ENCODE measurements at places on chromosomes 3 and 15.

GRCh38 chr3:182636646-182637045 lies 156.7 kb upstream of the ATP11B start:
- no peak for DNase-seq

DNA sequence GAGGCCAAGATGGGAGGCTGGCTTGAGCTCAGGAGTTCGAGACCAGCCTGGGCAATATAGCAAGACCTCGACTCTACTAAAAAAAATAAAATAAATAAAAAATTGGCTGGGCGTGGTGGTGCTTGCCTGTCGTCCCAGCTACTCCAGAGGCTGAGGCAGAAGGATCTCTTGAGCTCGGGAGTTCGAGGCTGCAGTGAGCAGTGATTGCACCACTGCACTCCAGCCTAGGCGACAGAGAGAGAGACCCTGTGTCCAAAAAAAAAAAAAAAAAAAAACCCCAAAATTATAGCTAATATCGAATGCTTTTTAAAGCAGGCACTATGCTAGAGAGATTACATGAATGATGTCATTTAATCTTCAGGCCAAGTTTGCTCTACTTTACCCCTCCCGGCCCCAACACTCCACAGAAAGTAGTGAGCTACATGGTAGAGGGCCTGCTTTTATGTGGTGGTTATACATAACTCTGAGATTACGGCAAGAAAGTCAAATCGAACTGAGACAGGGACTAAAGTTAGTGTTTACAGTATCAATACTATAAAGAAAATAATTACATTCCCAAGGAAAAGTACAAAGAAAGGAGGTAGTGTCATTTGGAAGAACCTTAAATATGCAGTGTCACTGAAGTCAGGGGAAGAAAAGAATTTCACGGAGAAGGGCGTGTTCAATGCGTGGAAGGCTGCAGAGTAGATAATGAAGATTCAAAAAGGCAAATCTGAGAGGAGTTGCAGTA lies 1.1 kb downstream of the ADPGK start:
- DNase-seq = no peak

DNA sequence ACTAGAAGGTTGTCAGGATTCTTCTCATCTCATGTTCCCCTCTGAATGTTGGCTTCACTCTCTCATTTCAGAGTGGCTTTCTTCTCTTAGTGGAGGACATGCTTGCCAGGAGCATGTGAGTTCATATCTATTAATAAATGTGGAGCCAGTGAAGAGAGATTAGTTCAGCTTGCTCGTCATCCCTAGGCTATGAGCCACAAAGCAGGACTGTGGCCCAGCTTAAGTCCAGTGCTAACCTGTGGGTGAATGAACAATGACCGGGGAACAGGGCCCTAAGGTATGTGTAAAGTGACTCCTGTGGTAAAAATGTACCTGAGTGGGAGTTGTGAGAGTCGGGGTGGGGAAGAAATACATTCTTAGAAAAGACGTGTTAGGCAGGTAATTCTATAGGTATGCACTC lies 96.9 kb upstream of the TBL1XR1 start:
- DNase-seq = no peak

DNA sequence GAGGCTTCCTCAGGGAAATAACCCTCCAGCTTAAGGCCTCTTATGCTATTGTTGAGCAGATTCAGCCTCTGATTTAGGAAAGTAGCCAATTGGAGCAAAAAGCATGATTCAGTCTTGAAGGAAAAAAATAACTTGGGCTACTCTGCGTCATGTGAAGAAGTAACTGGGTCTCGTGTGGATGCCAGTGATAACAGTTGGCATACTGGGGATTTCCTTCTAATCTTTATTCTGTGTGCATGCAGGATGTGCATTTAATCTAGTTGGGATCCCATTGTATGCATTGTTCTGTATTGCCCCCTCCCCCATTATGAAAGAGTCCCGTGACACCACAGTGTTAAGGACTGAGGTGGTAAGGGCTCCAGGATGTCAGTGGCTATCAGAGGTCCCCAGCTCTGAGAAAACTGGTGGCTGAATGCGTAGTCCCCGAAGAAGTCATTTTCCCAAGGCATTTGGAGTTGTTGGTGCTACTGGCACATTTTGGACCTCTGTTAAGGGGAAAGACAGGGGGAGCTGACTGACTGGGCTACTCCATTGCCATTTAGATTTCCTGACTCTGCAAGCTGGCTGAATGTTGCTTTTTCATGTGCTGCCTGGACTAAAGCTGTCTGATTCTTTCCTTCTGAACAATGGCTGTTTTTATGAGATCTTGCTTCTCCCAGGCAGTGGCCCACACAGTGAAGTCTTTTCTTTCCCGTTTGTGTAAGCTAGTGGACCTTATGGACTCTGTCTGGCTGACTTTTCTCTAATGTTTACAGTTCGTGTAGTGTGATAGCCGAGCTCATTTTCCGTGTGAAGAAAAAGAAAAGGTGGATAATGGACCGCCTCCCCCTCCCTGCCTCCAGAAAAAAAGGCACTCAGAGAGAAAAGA lies 38.4 kb upstream of the TRAK1 start:
- DNase-seq = no peak

DNA sequence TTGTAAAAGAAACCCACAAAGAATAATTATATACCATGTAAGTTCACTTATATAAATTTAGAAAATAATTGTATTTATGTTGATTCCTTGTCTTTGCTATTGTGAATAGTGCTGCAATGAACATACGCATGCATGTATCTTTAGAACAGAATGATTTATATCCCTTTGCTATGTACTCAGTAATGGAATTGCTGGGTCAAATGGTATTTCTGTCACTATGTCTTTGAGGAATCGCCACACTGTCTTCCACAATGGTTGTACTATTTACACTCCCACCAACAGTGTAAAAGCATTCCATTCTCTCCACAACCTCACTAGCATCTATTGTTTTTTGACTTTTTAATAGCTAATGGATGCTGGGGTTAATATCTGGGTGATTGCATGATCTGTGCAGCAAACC lies 149.4 kb upstream of the CNTN3 start:
- DNase-seq = no peak

DNA sequence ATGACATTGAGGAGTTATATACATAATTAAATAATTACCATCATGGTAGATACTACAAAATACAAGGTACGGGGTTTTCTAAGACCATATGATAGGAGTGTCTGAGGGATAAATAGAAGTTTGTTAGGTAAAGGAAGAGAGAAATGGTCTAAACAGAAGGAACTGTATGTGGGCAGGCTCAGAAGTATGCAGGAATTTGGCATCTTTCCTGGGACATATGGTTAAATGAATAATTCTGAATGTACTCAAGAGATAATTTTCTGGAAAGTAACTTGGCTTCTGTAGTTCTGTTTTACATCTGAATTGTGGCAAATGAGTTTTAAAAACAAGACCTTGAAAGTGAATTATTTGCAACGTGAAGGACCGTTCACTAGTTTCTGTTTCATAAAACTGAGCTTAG lies 17.5 kb downstream of the LMCD1 start:
- no peak for DNase-seq

DNA sequence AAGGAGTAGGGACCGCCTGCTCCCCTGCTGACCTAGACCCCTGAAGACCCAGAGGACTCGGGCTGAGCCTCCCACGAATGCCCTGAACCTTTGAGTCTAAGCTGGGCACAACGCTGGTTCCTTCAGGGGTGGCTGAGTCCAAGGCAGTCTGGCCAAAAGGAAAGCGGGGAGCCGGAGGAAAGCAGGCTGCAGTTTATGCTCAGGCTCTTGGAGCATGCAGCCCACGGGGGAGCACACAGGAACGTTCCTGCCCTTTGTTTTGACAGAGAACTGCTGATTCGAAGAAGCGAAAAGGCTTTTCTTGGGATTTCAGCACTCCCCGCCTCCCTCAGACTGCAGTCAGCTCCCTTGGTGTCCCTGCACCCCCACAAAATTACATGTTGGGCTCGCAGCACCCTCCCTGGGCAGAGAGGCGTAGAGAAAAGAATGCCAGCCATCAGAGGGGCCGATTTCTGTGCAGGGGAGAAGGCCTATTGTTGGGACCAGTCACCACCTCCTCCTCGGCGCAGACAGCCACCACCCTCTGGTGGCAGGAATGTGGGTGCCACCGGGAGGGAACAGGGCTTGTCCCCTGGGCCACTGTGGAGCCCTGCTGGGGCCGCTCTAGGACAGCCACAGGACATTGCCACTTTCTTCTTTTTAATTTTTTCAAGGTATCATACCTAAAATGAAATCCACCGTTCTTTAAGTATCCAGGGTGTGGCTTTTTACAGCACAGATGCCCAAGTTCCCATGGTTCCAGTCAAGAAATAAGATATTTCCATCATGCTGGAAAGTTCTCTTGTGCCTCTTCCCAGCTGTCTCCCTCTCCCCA lies 72.2 kb downstream of the SMAD6 start:
- DNase-seq = peak; percentile 9

DNA sequence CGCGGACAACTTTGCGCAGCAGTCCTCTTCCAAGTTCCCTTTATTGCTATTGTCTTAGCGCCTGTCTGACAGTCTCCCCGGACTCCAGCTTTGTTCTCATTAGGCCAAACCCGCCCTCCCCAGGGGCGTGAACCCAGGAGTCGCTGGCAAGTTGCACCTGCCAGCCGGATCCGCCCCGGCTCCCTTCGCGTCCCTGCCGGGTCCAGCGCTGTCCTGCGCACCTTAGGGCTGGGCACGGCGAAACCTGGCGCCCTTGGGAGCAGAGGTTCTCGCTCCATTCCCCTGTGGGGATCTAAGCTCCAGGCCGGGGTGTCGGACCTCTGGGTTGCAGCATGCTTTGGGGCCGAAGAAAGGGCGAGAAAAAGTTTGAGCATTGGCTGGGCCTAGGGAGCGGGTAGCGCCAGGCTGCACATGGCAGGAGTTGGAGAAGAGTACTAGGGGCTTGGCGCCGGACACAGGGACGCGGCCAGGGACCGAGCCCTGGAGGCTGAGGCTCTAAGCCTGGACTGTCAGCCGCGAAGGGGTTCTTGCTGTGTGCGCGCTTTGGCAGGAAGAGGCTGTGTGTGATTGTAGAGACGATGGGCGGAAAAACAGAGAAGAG lies 335.1 kb upstream of the THRB start:
- DNase-seq = no peak

- no peak for DNase-seq
Measured at GRCh38 chr3:193742628-193743027, 149.6 kb downstream of the OPA1 start.

- DNase-seq = no peak
Measured at GRCh38 chr3:20773320-20773984, 587.4 kb upstream of the SGO1 start.

DNA sequence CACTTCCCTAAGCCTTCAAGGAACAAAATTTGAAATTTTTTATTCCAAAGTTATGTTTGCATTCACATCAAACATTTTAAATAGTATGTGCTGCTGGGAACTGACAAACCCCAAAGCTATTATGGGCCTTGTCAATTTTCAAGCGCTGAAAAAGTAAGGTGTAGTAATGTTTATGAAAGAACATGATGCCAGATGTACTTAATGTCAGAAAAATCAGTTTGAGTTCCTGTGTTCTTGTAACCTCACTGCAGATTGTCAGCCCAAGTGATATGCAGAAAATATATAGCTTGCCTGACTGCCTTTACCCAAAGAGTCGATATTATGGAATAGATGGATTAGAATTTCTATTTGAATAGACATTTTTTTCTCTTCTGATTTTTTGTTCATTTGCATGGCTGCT lies 20.8 kb upstream of the DIPK2A start:
- no peak for DNase-seq

DNA sequence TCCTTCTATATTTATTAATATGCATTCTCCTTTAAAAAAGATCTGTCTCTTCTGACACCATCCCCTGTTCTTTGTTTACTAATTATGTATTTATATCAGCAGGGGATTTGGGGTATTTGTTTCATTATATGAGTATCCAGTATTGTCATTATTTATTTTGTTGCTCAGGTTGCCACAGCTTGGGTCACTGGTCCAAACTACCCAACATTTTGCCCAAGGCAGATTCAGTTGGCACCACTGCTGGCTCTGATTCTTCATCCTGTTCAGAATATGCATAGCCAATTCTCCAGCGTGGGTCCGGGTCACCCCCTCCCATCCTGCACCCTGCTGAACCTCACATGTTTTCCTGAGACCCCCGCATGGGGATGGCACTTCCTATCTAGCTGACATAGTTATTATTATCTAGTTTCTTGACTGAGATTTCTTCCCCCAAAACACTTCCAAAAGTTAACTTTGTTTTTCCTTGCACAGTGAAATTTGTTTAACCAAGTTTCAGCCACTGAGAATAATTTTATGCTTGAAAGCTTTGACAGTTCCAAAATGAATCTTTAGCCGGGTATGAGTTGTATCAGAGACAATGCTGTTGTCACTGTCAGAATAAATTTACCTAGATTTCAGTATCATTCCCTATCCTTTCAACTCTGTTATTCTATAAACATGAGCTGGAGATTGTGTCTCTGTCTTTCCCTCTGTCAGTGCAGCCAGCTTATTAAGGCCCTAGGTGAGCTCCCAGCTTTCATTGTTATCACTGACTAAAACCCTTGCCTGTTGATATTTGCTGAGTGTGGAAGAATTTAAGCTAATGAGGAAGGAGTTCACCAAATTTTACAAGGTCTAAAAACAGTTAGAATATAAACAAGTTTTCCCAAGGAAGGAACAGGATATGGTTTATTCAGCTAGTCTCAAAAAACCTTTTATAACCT lies 70.3 kb downstream of the TGFBR2 start:
- DNase-seq = no peak

Data from CD8-positive, alpha-beta memory T cell (primary cell).